ENCODE measurements at places on chromosomes 4 and X.

- no peak for DNase-seq
Observed at GRCh38 chr4:5203993-5204310, 152.7 kb downstream of the STK32B start.

DNA sequence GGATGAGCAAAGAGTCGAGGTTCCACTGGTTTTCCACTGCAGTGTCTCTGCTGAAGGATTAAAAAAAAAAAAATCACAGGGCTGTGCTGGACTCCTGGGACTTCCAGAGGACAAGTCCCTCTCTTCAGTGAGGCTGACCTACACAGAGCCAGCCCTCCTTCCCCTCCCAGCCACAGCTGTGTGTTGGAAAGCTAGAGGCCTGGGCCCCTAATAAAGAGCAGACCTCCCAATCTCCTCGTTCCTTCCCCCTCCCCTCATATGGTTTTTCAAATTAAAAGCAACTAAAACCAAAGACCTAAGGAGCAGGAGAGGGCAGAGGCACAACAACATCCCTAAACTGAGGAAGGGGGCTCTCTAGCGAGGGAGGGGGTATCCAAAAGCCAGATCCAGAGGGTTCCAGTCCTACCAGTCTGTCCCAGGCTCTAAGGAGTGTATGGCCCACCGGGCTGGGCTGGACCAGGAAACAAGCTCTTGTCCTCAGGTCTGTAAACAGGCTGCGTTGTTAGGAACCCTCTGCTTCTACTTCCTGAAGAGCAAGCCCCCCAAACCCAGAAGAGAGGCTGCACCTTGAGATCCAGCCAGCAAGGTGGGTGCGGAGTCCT lies 4.0 kb upstream of the PDGFRA start:
- no peak for DNase-seq

DNA sequence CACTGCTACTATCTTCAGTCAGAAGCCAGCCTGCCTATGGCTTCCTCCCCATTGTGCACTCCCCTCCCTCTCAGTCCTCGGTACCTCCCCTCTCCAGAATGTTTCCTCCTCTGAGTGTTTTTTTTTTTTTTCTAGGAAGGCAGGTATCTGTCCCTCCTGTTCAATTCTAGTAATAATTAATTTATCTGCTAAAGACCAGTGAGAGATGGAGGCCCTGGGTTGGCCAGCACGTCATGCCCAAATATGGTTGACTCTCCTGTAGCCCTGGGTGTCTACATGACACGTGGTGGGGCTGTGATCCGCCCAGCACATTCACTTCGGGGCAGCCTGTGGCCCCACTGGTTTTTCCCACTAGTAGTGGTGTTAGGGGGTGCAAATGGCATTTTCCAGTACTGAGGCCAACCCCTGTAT lies 1.8 kb downstream of the FLNA start:
- no peak for DNase-seq

GRCh38 chrX:41759817-41760216 lies 35.8 kb downstream of the GPR82 start:
- DNase-seq = no peak

DNA sequence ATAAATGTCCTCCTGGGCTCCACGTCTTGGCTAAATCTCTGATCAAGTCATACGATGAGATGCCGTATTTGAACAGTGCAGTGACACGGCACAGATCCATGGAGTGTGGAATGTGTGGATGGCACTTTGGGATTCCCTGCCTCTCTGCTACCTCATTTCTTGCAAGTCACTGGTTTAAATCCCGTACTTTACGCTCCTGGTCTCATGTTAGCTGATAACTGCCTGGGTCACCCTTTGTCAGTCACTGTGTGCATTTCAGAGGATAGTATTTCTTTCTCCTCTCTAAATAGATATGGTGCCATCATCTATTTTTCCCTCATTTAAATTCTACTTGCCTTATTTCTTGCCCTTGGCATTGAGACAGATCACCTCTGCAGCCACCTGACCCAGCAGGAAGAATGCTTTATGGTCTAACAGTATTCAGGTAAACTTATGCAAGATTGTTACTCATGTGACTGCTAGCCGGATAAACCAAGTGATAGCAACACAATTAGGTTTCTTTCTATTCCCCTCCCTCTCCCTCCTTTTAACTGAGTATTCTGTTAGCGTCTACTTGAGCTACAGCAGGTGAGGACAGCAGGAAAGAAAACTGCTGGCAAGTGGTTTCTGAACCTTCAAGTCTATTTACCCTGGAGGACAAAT lies 2.8 kb downstream of the EGF start:
- DNase-seq = no peak

DNA sequence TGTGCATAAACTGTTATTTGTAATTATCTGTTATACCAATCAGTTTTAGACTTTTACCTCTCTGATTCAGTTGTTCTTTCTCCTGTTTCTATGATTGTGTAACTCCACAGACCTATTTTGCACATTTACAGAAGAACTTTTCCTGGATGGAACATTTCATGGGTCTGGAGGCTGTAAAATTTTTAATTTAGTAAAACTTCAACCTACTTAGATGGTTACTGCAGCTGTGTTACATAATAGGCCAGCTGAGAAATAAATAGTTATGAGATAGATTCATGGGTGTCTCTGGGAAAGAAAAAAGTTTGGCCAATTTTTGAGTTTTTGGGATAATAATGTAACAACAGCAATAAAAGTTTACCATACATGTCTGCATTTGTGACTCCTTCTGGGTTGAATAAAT lies 253.5 kb downstream of the ARHGAP24 start:
- no peak for DNase-seq

DNA sequence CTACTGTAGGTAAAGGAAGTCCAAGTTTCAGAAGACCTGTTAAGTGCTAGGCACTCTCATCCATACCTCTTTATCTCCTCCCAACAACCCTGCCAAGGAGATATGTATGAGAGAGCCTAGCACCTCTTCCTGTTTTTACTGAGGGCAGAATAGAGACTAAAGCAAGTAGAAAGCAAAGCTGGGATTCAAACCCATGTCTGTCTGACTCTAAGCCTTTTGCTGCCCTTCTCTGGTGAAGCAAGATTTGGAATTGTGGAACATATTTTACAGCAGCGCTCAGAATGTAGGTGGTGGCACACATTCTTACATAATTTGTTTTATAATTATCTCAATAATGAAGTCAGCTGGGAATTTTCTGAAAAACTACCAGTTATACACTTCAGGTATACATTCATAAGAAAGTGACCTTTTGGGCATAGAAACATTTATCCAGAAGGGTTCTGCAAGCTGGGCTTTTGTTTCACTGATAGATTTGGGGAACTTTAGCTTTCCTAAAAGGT lies 41.7 kb downstream of the SEPTIN11 start:
- no peak for DNase-seq

GRCh38 chr4:153401501-153401900 lies 57.0 kb downstream of the MND1 start:
- DNase-seq = no peak

- DNase-seq = no peak
Observed at GRCh38 chr4:168096407-168096784, 4.1 kb downstream of the ANXA10 start.
